Hematopoietic multipotent progenitor cell treated with erythropoietin and hydrocortisone succinate and interleukin-3 and kit ligand, for 6 days (in vitro differentiated cells): ENCODE measurements at places on chromosomes 7 and 10.

- peak; percentile 26 for DNase-seq
These were observed 270.7 kb downstream of the ZNF33B start for GRCh38 chr10:42367532-42368230.

DNA sequence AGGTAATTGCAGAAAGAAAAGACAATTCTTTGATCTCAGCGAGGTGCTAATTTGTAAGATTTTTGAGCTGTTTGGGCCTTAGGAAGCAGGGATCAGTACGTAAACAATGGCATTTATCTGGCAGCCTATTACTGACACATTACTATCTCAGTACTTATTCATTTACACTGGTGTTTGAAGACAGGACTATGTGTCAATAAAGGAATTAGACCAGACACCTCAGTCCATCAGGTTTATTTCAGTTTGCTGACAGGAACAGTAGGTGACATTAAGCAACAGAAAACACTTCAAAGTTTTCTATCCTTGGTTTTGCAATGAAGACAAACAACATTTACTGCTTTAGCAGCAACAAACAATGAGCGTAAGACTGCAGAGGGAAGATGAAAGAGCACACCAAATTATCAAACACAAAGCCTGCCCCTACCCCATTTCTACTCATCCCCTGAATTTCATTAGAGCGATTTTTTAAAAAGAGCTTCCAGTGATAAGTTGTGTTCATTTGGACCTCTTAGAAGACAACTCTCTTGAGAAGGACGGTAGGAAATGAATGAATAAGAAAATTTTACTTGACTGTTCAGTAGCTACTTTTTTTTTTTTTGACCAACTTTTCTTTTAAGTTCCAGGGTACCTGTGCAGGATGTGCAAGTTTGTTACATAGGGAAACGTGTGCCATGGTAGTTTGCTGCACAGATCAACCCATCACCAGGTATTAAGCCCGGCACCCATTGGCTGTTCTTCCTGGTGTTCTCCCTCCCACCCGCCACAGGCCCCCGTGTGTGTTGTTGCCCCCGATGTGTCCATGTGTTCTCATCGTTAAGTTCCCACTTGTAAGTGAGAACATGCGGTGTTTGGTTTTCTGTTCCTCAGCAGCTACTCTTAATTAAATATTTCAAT, 138.8 kb downstream of the DKK1 start:
- DNase-seq = no peak

DNA sequence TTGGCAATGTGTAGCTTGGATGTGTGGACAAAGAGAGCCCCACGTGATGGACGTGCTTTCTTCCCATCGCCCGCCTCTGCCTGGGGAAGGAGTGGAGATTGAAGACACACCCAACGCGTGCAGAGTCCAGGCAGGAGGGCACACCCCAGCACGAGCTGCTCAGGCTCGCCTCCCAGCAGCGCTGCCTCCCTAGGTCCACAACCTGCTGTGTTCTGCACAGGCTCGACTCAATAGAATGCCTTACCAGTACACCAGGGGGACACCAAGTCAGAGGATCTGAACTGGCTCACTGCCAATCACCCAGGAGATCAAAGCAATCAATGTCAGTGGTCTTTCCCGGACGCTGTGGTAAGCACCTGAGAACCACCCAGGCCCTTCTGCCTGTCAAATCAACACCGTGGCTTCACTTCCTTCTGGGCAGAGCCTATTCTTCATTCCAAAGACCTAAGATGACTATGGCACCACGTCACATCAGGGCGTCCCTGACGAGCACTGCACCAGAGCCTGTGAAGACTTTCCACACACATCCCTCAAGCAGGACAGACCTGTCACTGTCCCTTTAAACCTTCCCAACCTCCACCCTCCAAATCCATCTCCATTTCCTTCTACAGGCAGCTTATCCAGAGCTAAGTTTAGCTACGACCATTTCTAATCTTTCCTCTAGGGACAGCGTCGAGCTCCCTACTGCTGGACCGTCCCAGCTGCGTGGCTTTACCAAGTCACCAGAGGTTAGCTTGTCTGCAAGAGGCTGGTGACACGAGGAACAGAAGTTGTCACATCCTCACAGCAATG, 72.3 kb downstream of the AMZ1 start:
- DNase-seq = peak; percentile 78

GRCh38 chr7:1123715-1124114, 35.8 kb downstream of the GPER1 start:
- no peak for DNase-seq

GRCh38 chr7:155919391-155920067, 107.3 kb upstream of the SHH start:
- DNase-seq = no peak

- no peak for DNase-seq
These were observed 108.3 kb downstream of the BUB3 start for GRCh38 chr10:123262456-123262855.

GRCh38 chr10:11687357-11687771, 54.8 kb upstream of the ECHDC3 start:
- peak; percentile 40 for DNase-seq

GRCh38 chr7:96612034-96612433, 97.6 kb downstream of the SEM1 start:
- DNase-seq = no peak

DNA sequence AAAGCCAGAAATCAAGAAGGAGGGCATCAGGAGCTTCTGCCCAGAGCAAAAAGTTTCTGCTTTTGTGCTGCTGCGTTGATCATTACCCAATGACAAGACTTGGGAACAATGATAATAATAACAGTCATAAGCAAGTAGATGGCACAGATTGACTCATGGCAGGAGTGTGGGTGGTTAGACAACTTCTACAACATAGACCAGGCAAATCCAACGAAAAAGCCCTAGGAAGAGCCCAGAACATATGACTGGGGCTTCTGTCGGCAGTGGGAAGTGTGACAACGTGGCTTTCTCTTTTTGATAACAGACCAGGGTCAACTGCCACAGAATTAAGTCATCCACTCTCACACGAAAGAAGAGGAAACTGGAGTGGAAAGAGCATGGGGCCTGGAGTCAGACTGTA, 85.4 kb upstream of the TRIL start:
- no peak for DNase-seq

GRCh38 chr7:106813705-106814305, 51.3 kb upstream of the PIK3CG start:
- DNase-seq = no peak

GRCh38 chr7:91128683-91129348, 135.4 kb upstream of the FZD1 start:
- no peak for DNase-seq

DNA sequence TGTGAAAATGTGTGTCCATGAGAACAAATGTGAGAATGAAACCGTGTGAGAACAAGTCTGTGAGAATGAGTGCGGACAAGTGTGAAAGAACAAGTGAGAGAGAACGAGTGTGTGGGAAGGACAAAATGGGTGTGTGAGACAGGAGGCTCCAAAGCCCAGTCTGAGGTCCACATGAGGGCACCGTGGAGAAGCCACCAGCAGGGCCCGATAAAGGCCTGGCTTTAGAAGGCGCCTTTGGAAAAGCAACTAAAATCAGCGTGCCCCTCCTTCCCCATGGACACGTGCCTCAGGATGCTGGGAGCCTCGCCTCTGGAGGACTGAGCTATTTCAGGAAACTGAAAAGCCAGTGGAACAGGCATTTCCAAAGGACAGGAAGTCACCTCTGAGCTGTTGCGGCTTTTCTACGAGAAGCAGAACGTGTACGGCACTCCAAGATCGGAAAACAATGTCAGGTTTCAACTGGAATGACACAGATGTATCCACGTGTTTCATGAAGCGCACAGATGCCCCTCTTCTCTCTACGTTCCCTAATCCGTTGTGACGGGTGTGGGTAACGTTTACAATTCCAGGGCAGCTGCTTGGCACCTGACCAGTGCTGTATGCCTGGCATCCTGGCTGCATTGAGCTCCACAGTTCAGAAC, 46.4 kb downstream of the ESYT2 start:
- DNase-seq = peak; percentile 35

- no peak for DNase-seq
These were observed 643.1 kb downstream of the PARD3 start for GRCh38 chr10:34171957-34172527.

DNA sequence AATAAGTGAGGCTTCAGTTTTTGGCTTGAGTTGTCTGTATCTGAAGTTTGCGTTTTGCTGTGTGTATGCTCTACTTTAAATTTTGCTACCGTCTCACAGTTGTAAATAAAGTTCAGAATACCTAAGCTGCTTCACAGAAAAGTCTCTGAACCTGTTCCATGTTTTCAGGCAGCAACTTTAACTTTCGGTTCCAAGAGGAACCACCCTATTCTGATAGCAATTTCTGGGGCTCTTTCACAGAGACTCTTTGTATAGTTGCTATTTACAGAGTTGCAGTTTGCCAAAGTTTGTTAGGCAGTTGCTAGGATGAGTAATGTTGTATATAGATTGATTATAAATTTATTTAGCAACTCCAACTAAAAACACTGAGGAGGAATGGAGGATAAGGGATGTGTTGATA, 5.7 kb downstream of the FAM221A start:
- DNase-seq = no peak

GRCh38 chr10:104350127-104350635, 3.5 kb upstream of the CFAP58 start:
- DNase-seq = peak; percentile 92

GRCh38 chr7:149562602-149563001, 65.0 kb upstream of the ZNF746 start:
- no peak for DNase-seq

DNA sequence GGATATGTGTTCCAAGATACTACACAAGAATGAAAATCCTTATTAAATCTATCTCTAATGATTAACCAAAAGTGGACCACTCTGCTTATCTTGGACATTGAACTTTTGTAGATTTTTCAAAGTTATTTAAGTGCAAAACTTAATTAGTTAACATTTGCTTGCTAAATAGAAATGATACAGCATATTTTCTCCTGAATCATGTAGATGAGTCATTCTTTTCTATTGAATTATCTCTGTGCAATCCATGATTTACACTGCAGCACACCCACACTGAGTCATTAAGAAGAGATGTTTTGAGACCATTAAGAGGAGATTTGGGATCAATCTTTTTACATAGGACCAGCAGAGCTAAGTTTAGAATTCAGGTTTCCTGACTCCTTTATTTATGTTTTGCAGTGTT, 6.6 kb upstream of the ABCC2 start:
- DNase-seq = peak; percentile 64

DNA sequence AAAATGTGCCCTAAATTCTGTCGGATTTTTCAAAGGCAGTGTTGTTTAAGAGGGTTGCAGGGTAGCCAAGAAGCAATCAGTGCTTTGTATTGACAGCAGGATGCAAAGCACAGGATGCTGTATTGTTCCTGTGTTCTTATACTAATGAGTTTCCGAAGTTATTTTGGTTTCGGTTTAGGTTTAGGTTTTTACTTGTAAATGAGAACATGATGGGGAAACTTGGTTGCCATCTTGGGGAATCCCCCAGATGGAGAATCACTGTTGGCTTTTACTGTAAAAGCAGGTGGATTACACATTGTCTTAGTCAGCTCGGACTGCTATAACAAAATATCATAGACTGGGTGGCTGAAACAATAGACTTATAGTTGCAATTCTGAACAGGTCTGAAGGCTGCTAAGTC, 72.1 kb downstream of the INHBA start:
- no peak for DNase-seq

GRCh38 chr7:151437159-151437553, 2.8 kb downstream of the CRYGN start:
- DNase-seq = no peak

GRCh38 chr7:40483630-40484029, 348.8 kb downstream of the SUGCT start:
- DNase-seq = no peak

DNA sequence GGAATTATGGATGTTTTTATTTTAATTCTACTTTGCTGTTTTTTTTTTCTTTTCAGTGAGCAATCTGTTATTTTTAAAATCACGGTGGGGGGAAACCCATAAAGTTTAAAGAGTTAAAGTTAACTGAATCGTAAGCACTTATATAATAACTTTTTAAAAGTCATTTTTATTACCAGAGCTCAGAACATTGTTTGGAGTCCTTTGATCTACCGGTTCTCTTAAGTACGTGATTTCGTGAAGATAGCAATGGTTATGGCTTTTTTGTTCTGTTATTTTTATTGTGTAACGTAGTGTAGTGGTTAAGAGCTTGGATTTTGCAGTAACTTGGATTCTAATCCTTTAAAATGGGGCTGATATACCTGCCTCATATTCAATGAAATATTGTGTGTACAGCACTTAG, 57.4 kb downstream of the NHLRC2 start:
- DNase-seq = no peak

DNA sequence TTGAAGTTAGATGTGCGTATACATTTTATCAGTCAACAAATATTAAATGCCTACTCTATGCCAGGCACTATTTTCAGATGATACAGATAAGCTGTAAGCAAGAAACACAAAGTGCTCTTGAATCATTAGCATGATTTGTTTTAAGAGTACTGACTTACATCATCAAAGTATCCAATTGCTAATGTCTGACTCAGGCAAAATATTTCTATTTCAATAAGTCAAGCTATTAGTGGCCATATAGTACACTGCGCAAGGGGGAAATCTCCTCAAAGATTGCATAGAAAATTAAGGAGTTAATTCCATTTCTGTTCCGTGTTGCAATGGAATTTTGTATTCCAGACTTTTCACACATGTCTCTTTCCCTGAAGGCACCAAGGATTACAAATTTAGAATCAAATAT, 46.1 kb upstream of the DNAJC1 start:
- no peak for DNase-seq

- DNase-seq = no peak
These were observed 11.2 kb downstream of the PPP1R3A start for GRCh38 chr7:113907617-113908016.

- no peak for DNase-seq
These were observed 299.4 kb upstream of the VSTM2A start for GRCh38 chr7:54242776-54243175.
